Cerebellum (tissue), 4 donors: ENCODE measurements at places on chromosomes 13 and 19.

DNA sequence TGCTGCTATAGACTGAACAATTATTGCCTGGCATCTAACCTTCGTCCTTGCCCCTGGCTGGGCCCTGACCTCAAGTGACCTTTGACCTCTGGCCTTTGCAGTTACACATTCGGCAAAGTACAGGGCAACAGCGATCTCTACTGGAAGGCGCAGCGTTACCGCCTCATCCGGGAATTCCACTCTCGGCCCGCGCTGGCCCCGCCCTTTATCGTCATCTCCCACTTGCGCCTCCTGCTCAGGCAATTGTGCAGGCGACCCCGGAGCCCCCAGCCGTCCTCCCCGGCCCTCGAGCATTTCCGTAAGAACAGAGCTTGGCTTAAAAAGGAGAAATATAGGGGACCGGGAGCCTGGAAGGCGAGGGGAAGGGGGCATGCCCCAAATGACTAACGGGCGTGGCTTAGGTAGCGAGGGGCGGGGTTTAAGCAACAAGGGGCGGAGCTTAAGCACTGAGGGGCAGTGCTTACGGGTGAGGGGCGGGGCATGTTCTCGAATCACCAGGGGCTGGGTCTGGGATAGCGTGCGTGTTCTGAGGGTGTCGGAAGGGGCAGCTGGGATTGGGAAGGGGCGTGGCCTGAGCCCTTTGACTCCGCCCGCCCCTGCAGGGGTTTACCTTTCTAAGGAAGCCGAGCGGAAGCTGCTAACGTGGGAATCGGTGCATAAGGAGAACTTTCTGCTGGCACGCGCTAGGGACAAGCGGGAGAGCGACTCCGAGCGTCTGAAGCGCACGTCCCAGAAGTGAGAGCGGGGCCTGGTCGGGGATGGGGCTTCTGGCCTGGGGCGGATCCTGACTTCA is 52.7 kb downstream of the TRPM4 start:
- DNase-seq = no peak

DNA sequence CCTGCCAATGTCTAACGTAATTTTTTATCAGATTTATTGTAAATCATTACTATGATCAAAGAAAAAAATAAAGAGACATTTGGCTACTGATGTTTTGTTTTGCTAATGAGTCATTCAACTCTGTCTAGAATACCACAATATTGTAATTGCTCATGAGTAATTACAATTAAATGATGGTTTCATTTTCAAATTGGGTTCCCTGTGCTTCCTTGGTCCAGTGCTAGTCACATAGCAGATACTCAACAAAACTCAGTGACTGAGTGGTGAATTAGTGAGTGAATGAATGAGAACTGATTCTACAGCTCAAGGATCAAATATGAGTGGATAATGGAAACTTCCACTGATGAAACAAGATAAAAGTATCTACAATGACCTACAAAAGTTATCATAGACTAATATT is 304.7 kb downstream of the POU4F1 start:
- DNase-seq = no peak

GRCh38 chr19:4099041-4099764 is 24.7 kb downstream of the MAP2K2 start:
- DNase-seq = no peak

DNA sequence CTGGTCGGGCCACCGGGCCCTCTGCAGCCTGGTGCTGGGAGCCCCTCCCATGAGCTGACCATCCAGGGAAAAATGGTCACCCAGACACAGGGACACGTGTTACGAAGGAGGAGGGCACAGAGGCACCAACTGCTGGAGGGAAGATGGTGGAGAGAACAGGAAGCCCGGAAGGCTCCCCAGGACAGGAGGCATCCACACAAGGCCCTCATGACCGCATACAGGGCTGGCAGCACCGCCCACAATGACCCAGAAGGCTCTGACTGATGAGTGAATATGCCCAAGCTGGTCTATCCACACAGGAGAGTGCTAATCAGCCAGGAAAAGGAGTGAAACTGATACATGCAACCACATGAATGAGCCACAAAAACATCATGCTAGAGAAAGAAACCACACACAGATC is 14.0 kb upstream of the TMEM86B start:
- DNase-seq = no peak

GRCh38 chr13:74098077-74098476 is 36.1 kb downstream of the KLF12 start:
- DNase-seq = no peak

DNA sequence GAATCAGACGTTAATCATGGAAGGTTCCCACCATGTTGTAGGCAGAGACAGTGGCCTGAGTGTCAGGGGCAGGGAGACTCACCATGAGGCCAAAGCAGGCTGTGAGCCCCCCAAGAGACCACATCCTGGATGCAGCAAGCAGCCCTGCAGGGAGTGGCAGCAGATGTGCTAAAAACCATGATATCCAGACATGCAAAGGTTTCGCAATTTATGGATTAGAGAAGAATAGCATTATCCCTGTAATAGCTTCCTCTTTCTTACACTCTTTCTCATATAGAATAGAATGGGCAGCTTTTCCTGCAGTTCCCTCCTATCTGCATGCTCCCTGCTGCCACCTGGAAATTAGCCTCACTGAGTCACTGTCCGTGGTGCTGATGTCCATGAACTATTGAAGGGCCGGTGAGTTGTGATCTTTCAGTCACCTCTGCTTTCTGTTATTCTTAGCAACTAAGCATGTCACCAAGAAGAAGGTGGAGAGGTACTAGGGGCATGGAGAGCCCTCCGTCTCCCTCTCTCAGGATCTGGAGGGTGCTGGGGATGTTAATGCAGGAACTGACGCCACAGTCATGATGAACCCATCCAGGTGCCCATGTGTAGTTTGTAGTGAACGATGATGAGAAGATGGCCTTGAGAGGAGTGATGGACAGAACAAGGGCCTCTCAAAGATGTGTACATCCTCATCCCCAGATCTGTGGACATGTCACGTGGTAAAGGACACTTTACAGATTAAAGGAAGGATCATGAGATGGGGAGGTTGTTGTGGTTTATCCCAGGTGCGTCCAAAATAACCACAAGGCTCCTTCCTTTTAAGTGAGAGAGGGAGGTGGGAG is 9.9 kb downstream of the CEACAM4 start:
- no peak for DNase-seq

DNA sequence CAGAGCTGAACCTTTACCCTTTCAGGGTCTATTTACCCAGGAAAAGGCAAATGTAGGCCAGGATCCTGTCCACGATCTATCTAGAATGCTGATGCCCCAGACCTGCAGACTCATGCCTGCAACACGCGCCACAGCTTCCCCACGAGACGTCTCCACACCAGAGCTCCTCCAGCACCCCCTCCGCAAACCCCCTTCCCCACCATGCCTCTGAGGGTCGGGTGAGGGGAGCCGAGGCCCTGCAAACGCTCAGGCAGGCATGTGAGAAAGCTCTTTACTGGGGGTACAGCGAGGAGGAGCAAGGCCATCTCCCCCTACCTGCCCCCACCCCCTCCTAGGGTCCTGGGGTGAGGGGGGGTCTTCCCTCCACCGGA is 8.9 kb downstream of the DYRK1B start:
- no peak for DNase-seq

DNA sequence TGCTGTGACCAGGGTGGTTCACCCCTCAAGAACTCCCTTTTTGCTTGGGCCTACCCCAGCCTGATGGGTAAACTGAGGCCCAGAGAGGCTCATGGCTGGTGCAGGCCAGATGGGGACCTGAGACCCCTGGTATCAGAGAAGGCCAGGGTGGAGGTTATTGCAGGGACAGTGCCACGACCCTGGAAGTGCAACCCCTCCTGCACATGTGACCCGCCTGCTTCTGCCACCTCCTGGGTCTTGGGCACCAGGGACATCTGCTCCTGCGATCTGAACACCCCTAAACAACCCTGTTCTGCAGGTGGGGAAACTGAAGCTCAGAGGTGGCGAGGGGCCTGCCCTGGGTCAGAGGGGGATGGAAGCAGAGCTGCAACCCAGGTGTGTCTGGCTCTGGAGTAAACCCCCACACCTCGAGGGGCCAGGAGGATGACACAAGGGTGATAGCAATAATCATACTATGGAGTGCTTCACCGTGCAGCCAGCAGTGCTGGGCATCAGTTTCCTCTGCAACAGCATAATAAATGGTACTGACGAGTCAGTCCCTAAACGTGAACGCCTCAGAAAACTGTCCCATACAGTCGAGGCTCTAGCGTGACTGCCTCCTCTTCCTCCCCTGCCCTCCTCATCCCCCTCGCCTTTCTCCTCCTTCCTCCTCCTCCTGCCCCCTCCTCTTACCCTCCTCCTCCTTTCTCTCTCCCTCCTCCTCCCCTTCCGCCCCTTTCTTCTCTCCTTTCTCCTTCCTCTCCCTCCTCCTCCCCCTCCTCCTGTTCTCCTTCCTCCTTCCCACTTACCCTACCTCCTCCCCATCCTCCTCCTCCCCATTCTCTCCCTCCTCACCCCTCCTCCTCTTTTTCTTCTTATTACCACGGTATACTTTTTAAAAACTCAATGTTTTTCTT is 4.3 kb downstream of the YJEFN3 start:
- DNase-seq = no peak

- no peak for DNase-seq
These were observed 33.0 kb downstream of the USP12 start for GRCh38 chr13:27138457-27139093.

- DNase-seq = no peak
These were observed 29.1 kb upstream of the TPTE2 start for GRCh38 chr13:19590423-19590822.

- no peak for DNase-seq
These were observed 17.0 kb upstream of the TDRD3 start for GRCh38 chr13:60379837-60380565.

DNA sequence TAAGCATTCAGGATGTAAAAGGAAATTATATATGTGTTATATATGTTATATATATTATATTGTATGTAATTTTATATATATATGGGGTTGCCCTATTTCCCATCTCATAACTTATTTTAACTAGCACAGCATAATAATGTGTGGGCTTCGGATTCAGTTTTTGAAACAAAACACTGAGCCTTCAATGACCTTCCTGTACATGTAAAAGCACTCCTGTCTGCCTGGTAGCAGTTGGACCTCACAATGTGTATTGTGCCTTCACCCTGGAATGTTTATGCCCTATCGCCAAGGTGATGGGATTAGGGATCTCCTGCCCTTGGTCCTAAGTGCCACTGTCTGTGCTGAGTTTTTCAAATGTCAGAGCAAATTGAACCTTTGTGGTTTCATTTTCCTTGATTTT is 968.8 kb downstream of the TUBA3C start:
- no peak for DNase-seq

- no peak for DNase-seq
These were observed 24.5 kb downstream of the TMED1 start for GRCh38 chr19:10811391-10812111.

GRCh38 chr13:24008679-24009078 is 111.4 kb upstream of the C1QTNF9B start:
- DNase-seq = no peak
